ENCODE measurements at places on chromosomes 4 and X. TPM values are rescaled to one million over a fixed set of nuclear protein-coding genes. Genes with fewer than 3 reads are reported as not detected.

ZFX gene
- 29.1 TPM for total RNA-seq

FOXR2 gene
- not detected for total RNA-seq

CT45A2 gene
- total RNA-seq, result not detected

CYLC1 gene
- total RNA-seq, result not detected

XG gene
- total RNA-seq, result 0.09 TPM

ADH7 gene
- total RNA-seq, result not detected

AMBN gene
- not detected for total RNA-seq

P2RY8 gene
- total RNA-seq, result not detected

CDKL2 gene
- total RNA-seq, result under 0.01 TPM

PI4K2B gene
- total RNA-seq, result 20.7 TPM

HEPH gene
- 0.47 TPM for total RNA-seq

ANAPC4 gene
- 17.6 TPM for total RNA-seq

SMARCA5 gene
- 47.4 TPM for total RNA-seq

FGB gene
- total RNA-seq, result not detected

USP17L5 gene
- total RNA-seq, result not detected

CTAG2 gene
- not detected for total RNA-seq

KCTD8 gene
- not detected for total RNA-seq

KIAA1210 gene
- total RNA-seq, result not detected

MTNR1A gene
- not detected for total RNA-seq

SERTM2 gene
- not detected for total RNA-seq

MOSPD2 gene
- 8.8 TPM for total RNA-seq

SYP gene
- 0.28 TPM for total RNA-seq

RAB40AL gene
- 0.36 TPM for total RNA-seq

NHS gene
- under 0.01 TPM for total RNA-seq

CDX4 gene
- total RNA-seq, result not detected

SMPX gene
- total RNA-seq, result not detected

GIMD1 gene
- not detected for total RNA-seq

CLDN22 gene
- not detected for total RNA-seq

NSUN7 gene
- total RNA-seq, result under 0.01 TPM

OPRPN gene
- total RNA-seq, result not detected

HSPA4L gene
- 4.3 TPM for total RNA-seq

LRAT gene
- under 0.01 TPM for total RNA-seq

SHROOM4 gene
- total RNA-seq, result 27.8 TPM

MAGEA12 gene
- not detected for total RNA-seq

JCHAIN gene
- not detected for total RNA-seq

AKAP14 gene
- total RNA-seq, result not detected

S100P gene
- not detected for total RNA-seq

MGARP gene
- 32.9 TPM for total RNA-seq

CENPVL3 gene
- not detected for total RNA-seq

PSAPL1 gene
- total RNA-seq, result not detected

ZNF182 gene
- 2.2 TPM for total RNA-seq

ZNF157 gene
- not detected for total RNA-seq

UNC5C gene
- under 0.01 TPM for total RNA-seq

FGF2 gene
- 36.0 TPM for total RNA-seq

MAGIX gene
- total RNA-seq, result 1.0 TPM

SMIM31 gene
- not detected for total RNA-seq

GPC4 gene
- total RNA-seq, result under 0.01 TPM

SLC6A14 gene
- total RNA-seq, result not detected

PABPC5 gene
- total RNA-seq, result 0.45 TPM

COX7B2 gene
- not detected for total RNA-seq

GRPEL1 gene
- total RNA-seq, result 62.5 TPM
